ENCODE measurements at places on chromosomes 3 and 15.

DNA sequence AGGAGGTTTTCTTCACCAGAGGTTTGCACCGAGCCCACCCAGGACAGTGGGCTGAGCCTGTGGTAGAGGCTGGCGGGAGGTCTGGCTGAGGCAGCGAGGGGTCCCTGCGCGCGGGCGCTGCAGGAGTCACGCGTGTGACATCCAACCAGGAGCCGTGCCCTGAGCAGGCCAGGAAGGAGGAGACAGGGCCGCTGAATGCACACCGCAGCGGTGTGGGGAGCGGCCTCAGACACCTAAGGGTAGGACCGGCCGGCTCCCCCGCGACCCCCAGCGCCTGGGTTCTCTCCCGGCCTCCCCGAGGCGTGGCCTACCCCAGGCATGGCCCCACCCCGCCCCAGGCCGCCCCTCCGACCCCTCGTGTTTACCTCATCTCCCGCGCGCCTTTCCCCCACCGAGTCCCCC is 412 bp downstream of the SLC41A3 start:
- DNase-seq = peak; percentile 30

DNA sequence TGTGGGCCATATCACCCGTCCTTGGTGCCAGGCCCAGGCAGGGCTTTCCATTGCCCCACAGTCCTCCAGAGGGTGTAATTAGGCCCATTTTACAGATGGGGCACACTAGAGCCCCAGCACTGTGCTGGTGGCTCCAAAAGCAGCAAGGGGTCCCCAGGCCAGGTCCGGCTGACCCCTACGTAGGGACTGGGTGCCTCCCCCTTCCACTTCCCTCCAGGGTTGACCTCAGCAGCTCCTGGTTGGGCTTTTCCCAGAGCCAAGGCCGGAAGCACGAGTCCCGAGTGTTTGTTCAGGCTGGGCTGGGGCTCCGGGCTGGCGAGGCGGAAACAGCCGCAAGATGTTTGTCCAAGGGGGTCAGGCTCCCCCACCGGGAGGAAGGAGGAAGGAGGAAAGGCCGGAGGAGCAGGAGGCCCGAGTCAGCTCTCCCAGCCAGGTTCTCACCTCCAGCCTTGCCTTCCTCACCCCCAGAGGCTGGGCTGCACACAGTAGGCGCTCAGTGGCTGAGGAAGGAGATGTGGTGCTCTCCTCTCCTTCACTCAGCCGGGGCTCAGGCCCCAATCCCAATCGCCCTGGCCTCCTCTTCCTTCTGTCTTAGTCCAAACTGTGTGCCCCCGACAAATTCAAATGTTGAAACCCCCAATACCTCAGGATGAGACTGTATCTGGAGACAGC is 17.1 kb upstream of the PLXND1 start:
- no peak for DNase-seq

GRCh38 chr15:65917407-65917756 is 48.1 kb downstream of the RAB11A start:
- DNase-seq = no peak

- DNase-seq = no peak
These were observed 11.4 kb downstream of the DET1 start for GRCh38 chr15:88535100-88535499.
